ENCODE measurements at places on chromosomes 7 and 10.

- DNase-seq, result no peak
These were observed 1047.4 kb upstream of the LRRN3 start for GRCh38 chr7:110043519-110043918.

DNA sequence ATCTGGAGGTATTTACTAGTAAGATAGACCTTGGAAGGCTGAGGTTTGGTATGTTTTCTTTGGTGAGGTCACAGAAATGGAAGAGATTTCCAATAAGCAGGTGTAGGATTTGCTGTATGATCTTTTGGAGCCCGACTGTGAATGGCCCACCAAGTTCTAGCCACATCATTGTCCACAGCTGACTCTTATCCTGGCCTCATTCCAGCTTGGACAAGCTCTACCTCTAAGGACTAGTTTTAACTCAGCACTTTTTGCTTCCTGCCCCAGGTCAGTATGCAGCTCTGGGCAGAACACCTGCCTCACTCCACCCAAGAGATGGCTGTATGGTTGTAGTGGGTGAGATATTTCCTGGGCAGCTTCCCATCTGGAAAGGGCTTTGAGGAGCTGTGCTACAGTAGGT is 6.1 kb upstream of the CPA4 start:
- no peak for DNase-seq

DNA sequence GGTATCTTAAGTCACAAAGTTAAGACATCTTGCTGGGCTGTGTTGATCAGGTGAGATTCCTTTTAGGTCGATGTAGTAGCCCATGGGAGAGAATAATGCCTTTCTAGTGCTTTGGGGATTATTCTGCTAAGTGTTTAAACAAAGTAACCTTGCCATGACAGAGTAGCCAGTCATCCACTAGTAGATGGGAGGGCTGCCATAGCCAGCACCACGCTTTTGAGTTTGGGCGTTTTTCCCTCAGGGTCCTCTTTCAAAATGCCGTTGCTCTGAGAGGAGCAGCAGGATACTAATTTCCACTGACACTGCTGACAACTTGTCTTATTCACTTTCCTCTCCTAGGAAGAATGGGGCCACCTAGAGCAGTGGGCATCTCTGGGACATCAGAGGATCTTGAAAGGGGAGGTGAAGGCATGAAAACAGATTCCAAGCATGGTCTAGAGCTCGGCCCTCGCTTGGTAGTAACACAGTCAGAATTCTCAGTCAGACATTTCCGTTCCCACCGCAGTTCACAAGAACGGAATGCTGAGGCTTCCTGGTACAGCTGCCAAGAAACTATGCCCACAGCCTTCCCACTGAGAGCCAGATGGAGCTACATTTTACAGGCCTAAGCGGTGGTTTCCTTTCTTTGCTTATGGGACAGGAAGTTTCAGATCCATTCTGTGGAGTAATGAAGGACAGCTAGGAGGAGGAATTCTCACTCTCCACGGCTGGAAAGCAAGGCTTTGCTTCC is 15.3 kb upstream of the RSU1 start:
- DNase-seq, result no peak

GRCh38 chr10:7534480-7534852 is 123.6 kb upstream of the SFMBT2 start:
- no peak for DNase-seq

DNA sequence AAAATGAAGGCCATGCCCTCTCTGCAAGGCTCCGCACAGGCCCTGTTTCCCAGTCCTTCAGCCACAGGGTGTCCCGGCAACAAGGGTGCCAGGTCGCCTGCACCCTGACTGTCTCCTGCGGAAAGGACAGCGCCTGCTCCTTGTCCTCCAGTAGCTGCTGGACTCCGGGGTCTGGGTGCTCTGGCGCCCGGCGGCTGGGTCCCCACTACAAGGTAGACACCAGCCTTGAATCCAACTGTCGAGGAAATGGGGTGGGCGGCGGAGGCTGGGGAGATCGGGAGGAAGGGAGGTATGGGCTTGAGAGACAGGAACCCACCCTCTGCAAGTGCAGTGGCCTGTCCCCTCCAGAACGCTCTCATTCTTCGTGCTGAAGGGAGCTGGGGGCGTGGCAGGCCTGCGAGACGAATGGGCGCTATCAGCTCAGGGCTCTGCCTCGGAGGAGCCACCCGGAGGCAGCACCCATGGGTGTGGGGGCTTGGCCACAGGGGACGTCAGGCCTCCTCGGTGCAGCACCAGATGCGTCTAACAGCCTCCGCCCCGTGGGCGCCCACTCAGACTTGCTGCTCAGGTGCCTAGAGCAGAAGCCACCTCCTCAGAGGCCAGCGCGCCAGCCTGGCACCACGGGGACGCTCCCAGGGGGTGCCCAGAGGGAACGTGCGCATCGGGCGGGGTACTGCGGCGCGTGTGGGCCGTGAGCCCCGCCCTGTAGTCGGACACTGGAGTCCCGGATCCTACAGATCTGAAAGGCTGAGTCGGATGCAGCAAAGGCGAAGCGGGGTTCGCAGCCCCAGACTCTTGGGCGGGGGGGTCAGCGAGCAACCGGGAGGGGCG is 15.6 kb downstream of the ADAM8 start:
- no peak for DNase-seq

DNA sequence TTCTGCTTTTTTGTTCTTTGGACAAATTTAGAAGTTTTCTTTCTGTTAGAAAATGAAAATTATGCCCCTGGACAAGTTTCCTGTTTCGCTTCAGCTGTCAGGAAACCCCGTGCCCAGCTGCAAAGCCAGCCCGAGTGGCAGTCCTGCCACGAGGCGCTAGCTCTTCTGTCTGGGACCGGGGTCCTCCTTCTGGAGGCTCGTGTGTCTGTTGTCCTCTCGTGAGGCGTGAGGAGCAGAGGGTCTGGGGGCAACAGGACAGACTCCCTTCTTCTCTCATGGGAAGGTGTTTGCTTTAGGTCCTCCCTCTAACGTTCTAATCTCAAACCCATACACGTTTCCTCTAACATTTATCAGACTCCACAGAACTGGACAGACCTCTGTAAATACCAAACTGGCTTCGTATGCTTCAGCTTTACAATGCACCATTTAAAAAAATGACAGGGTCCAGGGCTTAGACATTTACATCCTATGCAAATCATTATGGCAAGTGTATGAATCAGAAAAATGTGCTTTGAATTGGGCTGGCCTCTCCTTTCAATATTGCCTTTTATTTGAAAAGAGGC is 184.5 kb upstream of the SHH start:
- no peak for DNase-seq

DNA sequence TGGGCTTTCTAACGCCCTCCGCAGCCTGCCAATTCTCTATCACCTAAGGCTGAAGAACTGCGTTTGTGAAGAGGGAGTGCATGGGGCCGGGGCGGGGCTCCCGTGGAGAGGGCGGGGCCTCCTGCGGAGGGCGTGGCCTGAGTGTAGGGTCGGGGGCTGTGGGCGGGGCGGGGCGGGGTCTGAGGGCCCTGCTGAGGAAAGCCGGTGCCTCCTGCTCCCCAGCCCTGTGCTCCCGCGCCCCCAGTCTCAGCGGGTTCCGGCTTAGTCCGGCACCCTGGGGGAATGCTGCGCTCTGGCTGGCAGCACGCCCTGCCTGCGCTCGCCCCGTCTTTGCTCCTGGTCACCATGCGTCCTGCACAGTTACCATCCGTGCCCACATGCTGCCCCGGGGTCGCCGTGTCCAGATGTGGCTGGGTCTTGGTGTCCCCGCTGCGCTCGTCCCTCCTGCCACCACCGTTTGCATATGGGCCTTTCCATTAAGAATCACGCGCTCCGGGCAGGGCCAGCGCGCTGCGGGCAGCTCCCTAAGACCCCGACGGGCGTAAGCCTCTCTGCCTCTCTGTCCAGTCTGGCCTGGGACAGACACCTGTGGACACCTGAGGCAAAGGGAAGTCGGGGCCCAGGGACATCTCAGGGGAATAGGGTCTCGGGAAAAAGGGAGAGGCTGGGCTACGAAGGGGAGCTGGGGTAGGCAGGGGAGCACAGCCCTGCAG is 144.0 kb upstream of the RET start:
- DNase-seq, result no peak

DNA sequence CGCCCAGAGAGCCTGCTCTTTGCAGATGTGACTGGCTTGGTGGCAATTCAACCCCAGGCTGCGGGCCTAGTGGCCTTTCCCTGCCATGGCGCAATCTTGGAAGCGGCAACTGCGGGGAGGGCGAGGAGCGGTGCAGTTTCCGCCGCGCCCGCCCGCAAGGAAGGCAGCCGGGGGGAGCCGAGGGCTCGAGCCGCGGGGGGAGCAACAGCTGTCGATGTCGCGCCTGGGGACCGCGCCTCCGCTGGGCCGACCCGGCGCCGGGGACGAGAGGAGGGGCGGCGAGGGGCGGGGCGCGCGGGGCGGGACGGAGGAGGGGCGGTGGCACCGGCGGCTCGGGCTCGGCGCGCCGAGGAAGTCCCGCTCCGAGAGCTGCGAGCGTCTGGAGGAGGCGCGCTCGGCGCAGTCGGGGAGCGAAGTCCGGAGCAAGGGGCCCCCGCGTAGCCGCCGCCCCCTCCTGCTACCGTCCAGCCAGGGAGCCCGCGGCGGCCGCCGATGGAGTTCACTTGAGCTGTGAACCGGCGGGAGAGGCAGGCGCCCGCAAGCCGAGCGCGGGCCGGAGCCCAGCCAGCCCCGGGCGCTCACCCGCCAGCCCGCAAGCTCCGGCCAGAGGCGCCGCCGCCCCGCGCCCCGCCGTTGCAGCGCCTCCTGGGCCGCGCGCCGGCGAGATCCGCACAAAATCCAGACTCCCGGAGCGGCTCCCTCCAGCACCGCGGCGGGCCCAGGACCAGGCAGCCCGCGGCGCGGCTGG is 438.1 kb upstream of the GALNT17 start:
- DNase-seq, result no peak
